ENCODE measurements at places on chromosomes 5 and 9.

DNA sequence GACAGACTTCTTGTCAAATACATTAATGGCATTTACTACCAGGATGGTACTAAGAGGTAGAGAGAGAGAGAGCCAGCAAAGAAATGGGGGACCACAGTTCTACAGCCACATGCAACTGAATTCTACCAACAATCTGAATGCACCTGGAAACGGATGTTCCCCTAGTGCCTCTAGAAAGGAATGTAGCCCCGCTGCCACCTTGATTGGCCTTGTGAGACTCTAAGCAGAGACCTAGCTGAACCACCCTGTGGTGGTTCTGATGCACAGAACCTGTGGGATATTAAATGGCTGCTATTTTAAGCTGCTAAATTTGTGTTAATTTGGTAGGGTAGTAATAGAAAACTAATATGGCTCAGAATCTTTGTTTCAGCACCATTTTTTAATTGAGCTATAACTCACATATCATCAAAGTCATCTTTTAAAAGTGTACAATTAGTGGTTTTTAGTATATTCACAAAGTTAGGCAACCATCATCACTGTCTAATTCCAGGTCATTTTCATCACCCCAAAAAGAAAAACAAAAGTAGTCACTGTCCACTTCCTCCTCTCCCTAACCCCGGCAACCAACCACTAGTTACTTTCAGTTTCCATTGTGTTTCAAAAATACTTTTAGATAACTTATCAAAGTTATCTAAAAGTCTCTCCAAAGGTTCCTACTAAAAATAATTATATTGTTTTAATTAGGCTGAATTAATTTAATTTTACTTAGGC, 51.7 kb downstream of the CPLANE1 start:
- no peak for DNase-seq

DNA sequence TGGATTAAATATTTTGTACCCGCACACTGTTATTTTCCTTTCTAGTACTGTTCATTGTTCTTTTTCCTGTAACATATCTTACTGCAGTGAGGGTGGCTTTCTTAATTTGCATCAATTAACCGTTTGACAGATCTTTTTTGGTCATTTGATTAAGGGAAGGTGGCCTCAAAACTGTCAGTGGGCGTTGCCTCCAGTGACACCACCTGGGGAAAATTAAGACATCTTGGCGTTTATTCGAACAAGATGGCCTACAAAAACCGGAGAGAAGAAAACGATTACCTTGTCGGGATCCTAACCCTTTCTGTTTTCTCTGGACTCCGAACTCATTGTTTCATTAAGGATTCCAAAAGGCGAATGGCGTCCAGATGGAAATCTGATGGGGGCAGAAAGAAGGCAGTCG, 2.0 kb downstream of the BASP1 start:
- no peak for DNase-seq

DNA sequence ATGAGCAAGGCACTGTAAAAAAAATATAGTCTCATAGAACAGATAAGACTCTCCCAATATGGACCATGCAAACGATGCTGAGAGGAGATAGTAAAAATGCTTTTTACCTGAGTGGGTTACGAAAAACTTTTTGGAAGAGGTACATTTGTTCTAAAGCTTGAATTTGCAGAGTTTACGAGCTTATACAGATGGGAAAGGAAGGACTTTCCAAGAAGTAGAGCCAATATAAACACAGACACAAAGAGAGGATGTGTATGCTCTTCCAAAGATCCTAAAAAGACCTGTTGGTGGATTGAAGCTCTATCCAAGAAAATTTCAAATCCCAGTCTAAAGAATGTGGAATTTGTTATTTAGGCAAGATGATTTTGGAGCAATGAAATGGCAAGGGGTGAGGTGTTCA, 127.1 kb upstream of the SLCO6A1 start:
- no peak for DNase-seq

- DNase-seq: no peak
Measured at GRCh38 chr5:164844348-164844747, 1338.9 kb downstream of the MAT2B start.

- DNase-seq: no peak
Measured at GRCh38 chr9:136295542-136296433, 8.1 kb downstream of the CCDC187 start.

DNA sequence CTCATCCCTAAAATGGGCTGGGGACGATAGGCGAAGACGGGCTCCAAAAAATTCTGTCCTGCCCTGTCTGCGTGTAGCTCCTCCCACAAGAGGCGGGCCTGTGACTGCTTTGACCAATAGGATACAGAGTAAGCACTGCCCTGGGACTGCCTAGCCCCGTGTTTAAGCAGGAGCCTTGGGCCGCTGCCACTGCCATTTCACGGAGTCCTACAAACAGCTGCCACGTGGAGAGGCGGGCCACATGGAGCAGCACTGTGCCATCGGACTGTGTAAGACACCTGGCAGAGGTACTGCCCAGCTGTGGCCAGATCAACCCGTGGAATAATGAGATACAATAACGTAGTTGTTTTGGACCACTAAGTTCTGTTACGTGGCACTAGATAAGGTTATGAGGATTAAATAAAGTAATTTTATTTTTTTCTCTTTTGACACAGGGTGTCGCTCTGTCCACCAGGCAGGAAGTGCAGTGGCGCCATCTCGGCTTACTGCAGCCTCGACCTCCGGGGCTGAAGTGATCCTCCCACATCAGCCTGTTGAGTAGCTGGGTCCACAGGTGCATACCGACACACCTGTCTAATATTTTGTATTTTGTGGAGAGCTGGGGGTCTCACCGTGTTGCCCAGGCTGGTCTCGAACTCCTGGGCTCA, 87.2 kb downstream of the LMNB1 start:
- no peak for DNase-seq

- DNase-seq: no peak
Measured at GRCh38 chr5:38483805-38484398, 72.5 kb downstream of the LIFR start.
